Psoas muscle (tissue), 8 donors: ENCODE measurements at places on chromosomes 12 and 14. TPM values are rescaled to one million over a fixed set of nuclear protein-coding genes. Genes with fewer than 3 reads are reported as not detected.

BDKRB1 gene
- total RNA-seq: not detected

GPR84 gene
- not detected for total RNA-seq

NXPH4 gene
- total RNA-seq: not detected

SMCO2 gene
- total RNA-seq: not detected

IFNG-AS1 gene
- total RNA-seq: not detected

BAZ2A gene
- total RNA-seq: 41.0 TPM

ENDOU gene
- not detected for total RNA-seq

LYZ gene
- total RNA-seq: 26.7 TPM

NELL2 gene
- 1.8 TPM for total RNA-seq

POTEM gene
- not detected for total RNA-seq

GRCh38 chr14:89013098-89013504 lies 188.7 kb downstream of the TTC8 start:
- DNase-seq: no peak

DNA sequence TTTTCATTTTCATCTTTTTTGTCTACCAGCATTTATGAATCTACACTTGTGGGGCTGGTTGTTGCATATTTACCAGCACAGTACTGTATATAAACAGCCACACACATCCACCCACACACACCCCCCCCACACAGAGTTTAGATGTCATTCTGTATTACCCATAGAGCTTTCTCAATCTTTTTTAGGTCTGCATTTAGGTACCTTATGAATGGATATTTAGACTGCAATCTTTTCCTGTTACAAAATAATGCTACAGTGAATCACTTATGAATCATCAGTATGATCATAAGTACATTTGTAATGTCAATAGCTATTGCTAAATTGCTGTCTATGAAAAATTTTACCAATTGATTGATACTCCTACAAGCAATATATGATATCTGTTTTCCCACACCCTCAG lies 67.3 kb upstream of the STK38L start:
- no peak for DNase-seq

GRCh38 chr14:93160353-93160801 lies 24.3 kb downstream of the MOAP1 start:
- DNase-seq: no peak

DNA sequence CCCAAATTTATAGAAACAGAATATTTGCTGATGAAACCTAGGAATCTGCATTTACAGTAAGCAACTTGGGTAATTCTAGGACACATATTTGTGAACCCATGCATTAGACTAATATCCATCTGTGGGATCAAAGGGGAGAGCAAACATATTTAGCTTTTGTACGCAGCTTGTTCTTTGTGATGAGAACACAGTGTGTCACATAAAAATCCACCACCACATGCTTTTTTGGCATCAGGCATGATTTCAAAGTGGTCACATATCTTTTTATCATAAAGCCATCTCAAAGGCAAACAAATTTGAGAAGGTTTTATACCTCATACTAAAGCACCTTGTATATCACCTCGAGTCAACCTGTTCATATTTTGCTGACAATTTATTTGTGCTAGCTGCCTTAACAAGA lies 15.7 kb downstream of the DNAL1 start:
- no peak for DNase-seq

DNA sequence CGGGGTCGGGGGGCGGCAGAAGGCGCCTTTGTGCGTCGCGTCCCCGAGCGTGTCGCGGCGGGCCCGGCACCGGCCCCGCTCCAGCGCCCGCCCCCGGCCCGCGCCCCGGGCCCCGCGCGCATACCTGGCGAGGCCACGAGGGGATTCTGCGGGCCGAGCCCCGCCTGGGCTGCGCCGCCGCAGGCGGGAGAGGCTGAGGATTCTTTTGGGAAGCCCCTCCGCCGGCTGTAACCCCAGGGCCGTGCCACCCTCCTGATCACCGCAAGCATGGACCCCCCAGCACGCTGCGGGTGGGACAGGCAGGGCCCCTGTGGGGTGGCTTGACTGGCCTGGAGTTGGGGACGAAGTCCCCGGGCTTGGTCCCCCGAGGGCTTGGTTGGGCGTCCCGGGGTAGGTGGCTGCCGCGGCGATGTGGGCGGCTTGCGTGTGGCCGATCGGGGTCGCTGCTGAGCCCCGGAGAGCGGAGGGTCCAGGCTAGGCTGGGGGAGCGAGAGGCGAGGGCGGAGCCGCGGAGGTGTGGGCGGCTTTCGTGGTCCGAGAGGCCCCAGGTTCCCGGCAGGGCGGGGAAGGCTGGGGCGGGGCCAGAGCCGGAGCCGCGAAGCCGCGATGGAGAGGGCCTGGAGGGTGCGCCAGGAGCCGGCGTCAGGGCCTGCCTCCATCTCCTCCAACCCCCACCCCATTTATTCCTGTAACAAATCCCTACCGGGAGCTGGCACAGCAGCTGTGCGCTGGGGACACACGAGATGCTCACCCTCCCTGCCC lies 28.4 kb upstream of the GPR132 start:
- no peak for DNase-seq

GRCh38 chr12:24991209-24992049 lies 42.5 kb upstream of the BCAT1 start:
- DNase-seq: no peak

DNA sequence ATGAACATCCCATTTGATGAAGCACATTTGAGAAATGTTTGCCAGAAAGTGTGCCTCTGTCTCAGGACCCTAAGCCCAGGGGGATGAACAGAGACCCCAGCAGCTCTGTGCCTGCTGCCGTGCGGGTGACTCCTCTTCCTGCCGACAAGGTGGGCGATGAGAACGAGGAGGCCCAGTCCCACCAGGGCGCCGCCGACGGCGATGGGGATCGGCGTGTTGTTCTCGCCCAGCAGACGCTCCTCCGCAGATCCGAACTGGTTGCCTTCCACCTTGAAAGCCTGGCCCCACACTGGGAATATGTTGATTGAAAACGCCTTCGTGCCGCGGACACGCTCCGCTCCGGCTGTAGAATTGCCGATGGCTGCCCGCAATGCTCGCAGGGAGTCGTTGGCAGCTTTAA lies 44.1 kb downstream of the LRTM2 start:
- DNase-seq: no peak

DNA sequence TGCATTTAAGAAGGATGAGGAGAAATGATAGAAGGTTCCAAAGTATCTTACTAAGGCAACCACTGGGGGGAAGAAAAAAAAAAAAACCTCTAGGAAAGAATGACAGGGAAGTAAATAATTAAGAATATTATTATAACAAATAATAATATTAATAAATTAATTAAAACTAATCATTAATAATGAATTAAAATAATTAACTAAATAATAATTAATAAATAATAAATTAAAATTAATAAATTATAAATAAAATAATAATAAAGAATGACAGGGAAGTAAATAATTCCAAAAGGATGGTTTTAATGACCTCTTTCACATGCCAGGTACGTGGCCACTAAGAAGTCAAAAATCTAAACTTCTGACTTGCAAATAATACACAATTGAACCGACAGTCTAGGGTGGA lies 9.9 kb downstream of the DBX2 start:
- DNase-seq: no peak

- DNase-seq: no peak
Measured at GRCh38 chr12:1738446-1738845, 47.6 kb downstream of the ADIPOR2 start.

DNA sequence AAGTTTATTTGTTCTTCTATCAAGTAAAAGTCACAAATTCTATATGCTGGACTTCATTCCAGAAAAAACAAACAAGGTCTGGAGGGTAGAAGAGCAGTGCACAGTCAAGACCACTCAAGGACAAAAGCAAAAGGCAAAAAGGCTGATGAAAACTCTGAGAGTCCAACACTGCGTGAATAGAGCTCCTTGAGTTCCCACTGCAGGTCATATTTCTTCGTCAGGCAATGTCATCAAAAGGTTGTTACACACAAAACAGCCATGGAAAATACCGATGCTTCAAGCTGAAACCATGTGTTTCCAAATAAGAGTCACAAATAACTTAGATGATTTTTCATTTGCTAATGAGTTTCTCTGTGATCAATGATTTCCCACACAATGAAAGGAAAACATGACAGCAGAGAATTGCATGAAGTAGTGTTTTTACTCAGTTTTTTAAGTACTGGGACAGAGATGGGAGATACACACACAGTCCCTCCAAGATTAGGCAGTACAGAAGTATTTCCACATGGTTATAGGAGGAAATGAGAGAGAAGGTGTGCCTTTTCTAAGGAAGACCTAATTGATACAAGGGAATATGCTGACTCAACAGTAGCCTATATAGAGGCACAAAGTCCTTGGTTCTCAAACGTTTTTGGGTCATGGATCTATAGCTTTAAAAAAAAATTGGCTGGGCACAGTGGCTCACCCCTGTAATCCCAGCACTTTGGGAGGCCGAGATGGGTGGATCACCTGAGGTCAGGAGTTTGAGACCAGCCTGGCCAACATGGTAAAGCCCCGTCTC lies 177.7 kb downstream of the MED13L start:
- DNase-seq: no peak

DNA sequence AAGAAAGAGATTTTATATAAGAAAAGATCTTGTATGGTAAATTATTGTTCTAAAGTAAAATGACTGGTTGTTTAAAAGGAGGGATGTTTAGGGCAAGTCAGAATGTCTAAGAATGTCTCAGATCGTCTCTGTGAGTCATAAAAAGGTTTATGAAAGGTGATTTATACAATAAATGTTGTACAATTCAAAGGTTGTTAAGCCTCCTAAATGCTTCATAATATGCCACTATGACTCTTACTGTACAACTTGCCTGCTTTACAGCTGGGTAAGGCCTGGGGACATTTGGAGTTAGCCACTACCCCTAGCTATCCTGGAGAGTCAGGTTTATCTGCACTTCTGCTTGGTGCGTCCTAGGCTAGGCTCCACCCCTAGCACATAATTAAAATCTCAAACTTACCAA lies 927.4 kb downstream of the FSCB start:
- DNase-seq: no peak

- no peak for DNase-seq
Measured at GRCh38 chr14:100117633-100118395, 41.6 kb downstream of the DEGS2 start.

DNA sequence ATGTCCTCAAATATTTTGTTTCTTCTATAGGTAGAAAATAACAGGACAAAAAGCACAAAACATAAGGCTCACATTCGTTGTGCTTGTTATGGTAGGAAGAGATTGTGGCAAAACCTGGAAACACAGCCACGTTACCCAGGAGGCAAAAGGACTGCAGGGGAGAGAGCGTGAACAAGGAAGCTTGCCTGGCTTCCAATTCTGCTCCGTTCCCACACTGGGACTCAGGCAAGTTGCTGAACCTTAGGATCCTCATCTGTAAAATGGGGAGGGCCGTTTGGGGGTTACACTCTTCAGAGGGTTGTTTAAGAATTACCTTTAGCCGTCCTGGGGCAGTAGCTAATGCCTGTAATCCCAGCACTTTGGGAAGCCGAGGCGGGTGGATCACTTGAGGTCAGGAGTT lies 205.3 kb downstream of the SSPN start:
- DNase-seq: no peak

GRCh38 chr12:62530596-62530995 lies 64.0 kb downstream of the MON2 start:
- no peak for DNase-seq

DNA sequence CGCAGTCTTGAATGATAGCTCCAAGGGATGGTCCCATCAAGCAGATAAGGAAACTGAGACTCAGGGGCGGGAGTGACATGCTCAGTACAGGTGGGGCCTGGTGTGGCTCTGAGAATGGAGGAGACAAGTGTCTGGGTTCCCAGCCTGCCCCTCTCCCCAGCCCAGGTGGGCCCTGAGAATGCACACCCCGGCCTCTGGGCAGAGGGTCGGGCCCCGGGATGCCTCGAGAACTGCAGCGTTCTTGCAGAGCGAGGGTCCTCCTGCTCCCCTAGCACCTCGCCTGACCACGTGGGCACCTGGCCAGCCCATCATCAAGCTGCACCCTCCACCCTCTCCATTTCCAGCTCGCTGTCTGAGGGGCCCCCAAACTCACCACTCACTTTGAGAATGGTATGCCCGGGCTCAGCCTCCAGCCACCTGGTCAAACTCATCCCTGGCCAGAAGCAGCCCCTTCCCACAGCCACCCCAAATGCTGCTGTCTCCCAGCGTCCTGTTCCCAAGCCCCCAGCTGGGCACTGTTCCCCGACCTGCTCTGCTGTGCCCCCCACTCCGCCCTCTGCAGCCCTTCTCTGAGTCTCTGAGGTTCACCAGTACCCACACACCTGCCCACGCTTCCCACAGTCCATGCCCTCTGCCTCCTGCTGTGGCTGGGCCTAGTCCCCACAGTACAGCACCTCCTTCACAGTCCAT lies 44.3 kb downstream of the CYP46A1 start:
- no peak for DNase-seq

- DNase-seq: no peak
Measured at GRCh38 chr12:50572760-50573159, 68.0 kb downstream of the DIP2B start.

DNA sequence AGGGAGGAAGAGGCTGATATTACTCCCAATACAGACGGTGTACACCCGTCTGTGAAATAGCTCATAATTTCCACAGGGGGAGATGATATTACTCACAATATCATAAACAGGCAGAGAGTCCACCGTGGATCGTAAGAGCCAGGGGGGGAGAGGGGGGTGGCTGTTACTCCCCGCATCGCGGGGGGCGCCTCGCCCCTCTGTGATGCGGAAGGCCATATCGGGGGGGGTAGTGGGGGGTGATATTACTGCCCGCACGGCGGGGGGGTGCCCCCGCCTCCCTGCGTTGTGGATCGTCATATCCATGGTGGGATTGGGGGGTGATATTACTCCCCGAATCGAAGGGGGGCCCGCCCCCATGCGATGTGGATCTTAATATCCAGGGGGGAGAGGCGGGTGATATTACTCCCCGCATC lies 91.9 kb downstream of the FRMD6 start:
- DNase-seq: no peak

DNA sequence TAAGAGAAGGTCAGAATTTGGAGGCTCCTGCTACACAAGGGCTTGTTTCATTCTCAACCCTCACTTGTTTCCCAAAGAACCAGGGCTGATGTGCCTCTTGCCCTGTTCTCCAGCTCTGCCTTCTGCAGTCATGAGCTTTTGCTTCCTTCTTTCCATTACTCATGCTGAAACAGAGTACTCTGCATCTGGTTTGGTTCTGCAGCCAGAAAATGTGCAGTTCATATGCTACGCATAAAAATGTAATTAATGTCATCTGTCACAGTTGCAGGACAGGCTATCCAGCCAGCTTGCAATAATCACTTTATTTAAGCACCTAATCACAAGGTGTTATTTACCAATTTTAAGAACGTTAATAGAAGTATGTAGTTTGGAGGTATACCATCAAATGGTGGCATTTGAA lies 150.2 kb downstream of the SRGAP1 start:
- DNase-seq: no peak

- DNase-seq: no peak
Measured at GRCh38 chr12:127399451-127399850, 867.5 kb upstream of the TMEM132C start.

DNA sequence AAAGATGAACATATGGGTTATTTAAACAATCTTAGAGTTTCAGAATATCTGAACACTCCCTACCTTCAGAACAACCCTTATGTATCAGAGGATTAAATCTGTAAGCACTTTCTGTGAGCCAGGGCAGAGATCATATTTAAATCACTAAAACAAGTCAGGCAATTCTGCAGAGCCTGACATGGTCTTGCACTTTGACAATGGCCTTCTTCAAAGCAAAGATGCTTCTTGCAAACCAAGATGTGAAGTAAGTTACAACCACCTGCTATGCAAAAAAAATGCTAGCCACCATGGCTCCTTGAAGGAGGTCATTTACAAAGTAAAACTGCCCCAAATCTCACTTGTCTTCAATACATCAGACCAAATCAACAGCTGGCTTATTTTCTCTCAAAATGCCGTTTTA lies 3.2 kb downstream of the PPP1CC start:
- DNase-seq: no peak

- no peak for DNase-seq
Measured at GRCh38 chr14:87896393-87897380, 96.3 kb downstream of the GALC start.

GRCh38 chr14:53742233-53742620 lies 214.4 kb downstream of the BMP4 start:
- no peak for DNase-seq
